B cell (primary cell): ENCODE measurements at places on chromosomes 5 and 9. TPM values are rescaled to one million over a fixed set of nuclear protein-coding genes. Genes with fewer than 3 reads are reported as not detected.

The SSNA1 gene
- total RNA-seq = 52.9 and 53.6 TPM in 2 replicates

DNA sequence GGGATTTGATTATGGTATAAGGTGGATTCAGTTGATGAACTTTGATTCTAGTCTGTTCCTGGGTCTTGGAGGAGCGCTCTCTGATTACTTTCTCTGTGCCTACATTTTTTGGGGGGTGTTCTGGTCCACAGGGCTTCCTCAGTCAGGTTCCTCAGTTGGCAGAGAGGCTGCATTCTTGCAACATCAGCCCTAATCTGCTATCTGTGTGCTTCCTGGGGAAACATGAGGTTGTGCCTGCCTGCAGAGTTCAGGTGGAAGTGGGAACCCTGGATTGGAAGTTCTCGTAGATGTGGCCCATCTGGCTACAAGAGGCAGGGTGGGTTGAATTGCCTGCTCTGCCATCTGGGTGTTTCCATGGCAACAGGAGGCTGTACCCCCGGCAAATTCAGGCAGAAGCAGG, 24.5 kb downstream of the POLK start:
- no peak for DNase-seq

The EQTN gene
- 0.95 TPM in 1 of 2 replicates, not detected in the other for total RNA-seq

DNA sequence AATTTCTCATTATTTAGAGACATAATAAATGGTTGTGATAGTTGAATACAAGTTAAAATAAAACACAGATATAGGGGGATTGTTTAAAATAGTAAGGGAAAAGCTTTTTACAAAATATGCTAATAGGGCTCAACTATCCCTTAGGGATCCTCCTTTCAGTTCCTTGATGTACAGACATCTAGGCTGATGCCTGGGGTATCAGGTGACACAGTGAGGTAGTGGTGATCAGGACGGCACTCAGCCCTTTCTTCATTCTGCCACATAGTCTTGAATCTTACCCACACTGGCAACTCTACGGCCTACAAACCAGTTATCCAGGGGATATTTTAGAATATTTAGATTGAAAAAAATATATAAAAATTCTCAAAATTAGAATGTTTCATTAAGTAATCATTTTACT, 12.5 kb upstream of the SLC35D2 start:
- no peak for DNase-seq

GRCh38 chr5:55363856-55364255, 56.1 kb downstream of the MTREX start:
- DNase-seq = no peak

DNA sequence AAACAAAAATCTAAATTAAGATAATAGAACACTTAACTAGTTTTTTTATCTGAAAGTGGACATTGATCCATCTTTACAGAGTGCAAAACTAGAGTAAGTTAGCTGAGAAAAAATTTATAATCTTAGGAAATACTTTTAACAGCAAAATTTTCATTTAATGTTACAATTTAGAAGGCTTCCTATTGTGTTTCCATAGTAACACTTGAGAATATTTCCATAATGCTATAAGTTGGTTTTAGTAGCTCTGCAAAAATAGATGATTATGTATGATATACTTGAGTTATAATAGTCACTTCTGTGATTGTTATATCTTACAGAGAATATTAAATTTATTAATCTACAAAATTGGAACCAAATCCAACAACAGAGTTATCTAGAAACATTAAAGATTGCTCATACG, 78.6 kb downstream of the MTREX start:
- DNase-seq = no peak

- DNase-seq = peak; percentile 25
These were observed 855 bp downstream of the MCC start for GRCh38 chr5:113487416-113487780.

GRCh38 chr9:109179801-109180523, 12.9 kb upstream of the FRRS1L start:
- DNase-seq = no peak

DNA sequence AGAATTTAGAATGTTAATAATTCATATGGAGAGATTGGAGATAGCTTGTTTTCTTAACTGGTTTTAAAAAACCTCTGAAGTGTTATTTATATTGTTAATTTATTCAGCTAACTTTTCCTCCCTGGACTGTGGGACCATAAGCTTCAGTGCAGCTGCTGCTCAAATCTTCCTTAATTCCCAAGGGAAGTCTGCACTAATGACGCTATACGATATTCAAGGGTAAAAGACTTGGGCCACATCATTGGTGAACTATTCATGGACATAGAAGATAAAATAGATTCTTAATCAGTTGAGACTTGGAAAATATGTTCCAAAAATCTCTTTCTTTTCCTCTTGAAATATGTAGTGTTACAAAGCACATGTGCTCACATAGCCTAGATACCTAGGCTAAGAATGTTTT, 31.1 kb upstream of the GAS1 start:
- DNase-seq = no peak

The CD72 gene
- 94.6 and 110 TPM in 2 replicates for total RNA-seq

The KIF3A gene
- 13.6 and 16.0 TPM in 2 replicates for total RNA-seq

- DNase-seq = no peak
These were observed 4.6 kb downstream of the NMRK1 start for GRCh38 chr9:75083188-75083970.

DNA sequence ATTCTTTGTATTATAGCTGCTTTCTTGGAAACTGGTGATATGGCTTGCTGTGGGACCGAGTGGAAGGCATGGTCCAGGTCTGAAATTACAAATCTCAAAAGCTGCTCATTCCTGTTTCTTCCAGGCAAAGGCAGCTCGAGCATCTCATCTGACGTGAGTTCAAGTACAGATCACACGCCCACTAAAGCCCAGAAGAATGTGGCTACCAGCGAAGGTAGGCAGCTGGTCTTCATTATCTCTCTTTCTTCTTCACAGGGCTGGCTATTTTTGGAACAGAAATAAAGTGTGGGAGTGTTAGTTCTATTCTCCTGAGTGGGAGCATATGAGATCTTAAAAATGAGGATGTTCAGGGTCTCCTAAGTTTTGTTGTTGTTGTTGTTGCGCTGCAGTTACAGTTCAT, 115.9 kb downstream of the FBXL7 start:
- no peak for DNase-seq

DNA sequence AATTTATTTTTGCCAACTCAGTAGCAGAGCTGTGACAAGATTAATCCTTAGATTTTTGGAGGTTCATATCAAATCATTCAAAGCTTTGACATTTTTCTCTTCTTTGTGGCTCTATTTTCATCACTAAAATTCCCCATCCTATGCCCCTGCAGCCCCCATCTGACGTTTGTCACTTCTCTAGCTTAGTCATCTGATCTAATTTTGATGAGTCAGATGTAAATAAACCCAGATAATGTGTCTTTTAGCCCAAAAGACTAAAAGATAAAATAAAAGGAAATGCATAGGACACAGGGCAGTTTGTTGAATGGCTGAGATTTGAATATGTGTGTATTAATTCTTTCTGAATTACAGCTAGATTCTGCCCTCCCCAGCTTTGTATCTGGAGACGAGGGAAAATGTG, 897 bp upstream of the HSPB3 start:
- no peak for DNase-seq

GRCh38 chr5:11146171-11146570, 385.1 kb upstream of the DAP start:
- no peak for DNase-seq
